ENCODE measurements at places on chromosomes 2 and 18.

DNA sequence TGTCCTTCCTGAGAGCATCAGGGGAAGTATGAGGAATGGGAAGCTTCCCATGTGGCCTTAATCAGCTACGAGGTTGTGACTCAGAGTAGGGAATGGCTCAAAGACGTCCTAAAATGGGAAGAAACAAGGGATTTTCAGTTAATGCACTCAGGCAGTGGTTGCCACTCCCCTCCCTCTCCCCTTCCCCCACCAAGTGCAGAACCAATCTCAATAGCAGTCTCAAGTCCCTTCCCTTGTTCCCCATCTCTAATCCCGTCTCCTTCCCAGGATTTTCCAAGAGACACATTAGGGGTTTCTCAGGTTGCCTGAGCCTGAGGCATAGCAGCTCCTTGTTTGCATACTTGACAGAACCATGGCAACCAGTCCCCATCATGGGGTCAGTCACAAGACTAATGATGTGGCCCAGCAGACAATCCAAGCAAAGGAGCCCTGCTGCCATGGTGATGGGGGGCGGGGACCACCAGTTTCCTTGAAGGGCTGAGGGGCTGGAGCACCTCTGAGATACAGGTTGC, 18.2 kb upstream of the RESP18 start:
- peak; percentile 85 for DNase-seq

DNA sequence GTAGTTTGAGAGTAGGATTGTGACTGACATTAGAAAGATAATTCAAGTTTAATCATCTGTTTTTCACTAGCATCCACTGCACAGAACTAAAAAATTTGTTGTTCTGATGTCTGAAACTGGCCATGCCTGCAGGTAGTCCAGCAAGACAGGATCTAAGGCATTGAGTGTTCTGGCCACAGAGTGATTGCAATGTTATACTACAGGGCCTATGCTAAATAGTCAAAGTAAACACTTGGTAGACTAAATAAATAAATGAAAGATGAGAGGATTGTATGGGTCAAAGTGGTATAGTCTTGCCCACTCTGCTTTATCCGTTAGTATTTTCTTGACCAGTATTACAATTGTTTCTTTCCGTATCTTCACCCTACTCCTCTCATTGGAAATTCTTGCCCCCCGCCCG, 27.6 kb upstream of the FANCL start:
- no peak for DNase-seq

DNA sequence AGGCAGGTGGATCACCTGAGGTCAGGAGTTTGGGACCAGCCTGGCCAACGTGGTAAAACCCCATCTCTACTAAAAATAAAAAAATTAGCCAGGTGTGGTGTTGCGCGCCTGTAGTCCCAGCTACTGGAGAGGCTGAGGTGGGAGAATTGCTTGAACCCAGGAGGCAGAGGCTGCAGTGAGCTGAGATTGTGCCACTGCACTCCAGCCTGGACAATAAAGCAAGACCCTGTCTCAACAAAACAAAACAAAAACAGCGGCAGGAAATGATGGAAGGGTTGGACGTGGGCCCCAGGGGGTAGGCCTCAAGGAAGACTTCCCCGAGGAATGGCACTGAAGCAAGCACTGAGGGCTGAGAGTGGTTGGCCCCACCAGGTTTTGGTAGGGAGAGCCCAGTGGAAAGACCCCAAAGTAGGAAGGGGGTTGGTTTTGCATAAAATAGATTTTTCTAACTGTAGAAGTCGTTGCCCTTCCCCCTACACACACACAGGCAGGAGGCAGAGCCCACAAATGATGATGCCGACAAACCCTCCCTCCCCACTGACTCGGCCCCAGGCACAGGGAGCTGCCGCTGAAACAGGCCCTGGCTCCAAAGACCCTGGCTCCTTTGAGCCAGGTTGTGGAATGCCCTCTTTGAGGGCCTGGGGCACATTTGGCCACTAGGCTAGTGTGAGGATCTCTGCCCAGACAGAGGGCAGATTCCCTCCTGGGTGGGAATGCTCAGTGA, 104.8 kb downstream of the CABLES1 start:
- no peak for DNase-seq

DNA sequence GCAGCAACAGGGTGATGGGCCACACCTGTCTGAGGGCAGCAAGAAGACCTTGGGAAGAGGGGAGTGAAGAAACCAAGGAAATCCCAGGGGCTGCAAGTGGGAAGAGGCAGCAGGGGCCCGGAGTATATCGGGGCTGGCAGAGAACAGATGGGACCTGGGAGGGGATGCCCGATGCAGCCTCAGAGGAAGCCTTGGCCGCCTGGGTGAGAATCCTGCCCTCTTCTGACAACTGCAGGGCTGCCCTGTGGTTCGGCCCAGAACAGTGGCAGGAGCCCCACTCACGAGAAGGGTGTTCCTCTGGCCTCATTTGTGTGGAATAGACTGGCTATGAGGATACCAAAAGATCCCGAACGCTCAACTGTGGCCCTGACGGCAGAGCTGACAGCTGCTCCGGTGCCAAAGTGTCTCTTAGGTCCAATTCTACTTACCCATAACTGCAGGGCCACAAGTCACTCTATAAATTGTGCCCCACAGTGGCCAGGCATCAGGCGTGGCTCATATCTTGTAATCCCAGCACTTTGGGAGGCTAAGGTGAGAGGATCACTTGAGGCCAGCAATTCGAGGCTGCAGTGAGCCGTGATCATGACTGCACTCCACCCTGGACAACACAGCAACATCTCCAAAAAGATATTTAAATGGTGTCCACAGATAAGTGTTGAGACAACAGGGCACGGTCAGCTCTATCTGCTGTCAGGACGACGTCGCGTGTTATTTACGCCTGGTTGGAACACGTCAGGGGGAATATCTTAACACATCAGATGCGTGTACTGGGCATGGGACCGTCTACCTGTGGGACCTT, 23.6 kb upstream of the ID2 start:
- DNase-seq: no peak

DNA sequence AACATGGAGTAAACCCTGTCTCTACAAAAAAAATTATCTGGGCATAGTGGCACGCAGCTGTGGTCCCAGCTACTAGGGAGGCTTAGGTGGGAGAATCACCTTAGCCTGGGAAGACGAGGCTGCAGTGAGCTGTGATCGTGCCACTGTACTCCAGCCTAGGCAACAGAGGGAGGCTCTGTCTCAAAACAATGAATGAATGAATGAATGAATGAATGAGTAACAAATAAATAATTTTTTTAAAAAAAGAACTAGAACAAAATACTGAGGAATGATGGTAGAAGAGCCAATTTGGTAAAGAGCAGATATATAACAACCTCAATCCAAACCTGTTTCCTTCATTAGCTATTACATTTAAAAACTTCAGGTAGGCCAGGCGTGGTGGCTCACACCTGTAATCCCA, 60.1 kb downstream of the STRN start:
- DNase-seq: no peak

DNA sequence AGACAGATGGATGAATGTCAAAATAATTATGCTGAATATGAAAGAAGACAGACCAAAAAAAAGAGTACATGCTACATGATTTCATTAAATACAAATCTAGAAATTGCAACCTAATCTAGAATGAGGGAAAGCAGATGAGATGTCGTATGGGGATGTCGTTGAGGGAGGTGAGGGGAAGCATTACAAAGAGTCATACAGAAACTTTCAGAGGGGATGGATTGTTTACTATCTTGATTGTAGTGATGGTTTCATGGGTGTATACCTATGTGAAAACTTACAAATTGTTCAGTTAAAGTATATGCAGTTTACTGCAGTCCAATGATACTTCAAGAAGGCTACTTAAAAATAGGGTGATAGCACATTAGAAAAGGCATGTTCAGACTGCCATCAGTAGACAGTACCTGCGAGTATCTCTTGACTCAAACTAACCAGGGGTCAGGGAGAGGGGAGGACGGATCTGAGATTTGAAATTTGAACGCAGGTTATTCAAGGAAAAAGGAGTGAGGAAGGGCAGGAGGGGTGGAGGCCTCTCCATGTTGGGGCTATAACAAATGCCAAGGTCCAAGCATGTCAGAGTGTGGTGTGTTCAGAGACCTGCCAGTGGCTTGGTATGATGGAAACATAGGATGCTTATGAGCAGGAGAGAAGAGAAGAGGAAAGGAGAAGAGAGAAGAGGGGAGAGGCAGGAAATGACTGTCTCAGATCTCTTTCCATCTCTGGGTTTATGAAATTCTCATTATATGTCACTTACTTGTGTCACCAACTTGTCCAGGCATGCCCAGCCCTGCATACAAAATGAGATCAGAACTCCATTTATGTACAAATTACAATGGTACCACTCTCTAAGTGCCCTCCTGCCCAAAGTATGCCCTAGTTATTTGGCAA, 257.3 kb upstream of the CXCR4 start:
- DNase-seq: no peak

DNA sequence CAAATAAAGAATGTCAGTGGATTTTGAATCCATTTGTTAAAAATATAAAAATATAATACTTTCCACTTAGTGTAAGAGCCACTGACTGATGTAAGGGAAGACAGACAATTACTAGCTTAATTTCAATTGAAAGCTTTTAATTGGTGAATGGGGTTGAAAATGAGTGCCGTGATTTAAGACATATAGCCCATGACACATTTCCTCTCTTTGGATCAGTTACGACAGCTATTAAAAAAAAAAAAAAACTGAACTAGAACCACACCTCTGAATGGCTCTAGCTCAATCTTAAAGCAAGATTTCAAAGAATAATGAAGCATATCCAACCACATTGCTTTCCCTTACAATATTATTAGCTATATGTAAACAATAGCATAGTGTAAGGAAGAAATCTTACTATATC, 44.0 kb downstream of the CIB4 start:
- DNase-seq: no peak

DNA sequence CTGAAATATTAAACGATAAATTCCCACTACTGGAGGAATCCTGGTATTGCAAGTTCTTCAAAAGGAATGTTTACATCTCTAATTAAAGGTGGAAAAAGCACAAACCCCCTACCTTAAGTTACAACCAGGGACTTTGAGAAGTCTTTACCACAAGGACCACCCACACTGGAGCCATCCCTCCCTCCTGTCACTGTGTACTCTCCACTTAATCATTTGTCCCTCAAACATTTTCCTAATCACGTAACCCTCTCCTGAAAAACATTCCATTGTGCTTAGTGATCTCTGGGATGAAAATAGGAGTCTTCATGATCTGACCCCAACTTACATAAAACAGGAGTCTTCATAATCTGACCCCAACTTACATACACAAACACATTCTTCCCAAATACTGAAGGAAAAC, 85.7 kb downstream of the SUCLG1 start:
- DNase-seq: no peak

DNA sequence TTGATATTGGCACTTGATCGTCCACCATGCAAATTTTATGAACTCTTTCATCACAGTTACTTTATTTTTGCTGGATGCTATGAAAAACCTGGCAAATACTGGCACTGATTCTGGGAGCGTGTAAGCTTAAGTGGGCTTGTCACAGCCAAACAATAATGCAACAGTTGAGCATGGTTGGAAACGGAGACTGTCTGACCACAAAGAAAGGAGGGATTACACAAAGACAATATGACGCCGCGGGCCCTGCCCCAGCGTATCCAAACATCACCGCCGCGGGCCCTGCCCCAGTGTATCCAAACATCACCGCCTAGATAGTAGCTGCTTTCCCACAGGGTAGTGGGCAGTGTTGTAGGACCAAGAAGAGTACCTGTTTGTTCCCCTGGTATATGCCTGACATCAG, 135.9 kb downstream of the PRPF40A start:
- no peak for DNase-seq

- no peak for DNase-seq
Measured at GRCh38 chr2:84217456-84217855, 241.6 kb downstream of the SUCLG1 start.

DNA sequence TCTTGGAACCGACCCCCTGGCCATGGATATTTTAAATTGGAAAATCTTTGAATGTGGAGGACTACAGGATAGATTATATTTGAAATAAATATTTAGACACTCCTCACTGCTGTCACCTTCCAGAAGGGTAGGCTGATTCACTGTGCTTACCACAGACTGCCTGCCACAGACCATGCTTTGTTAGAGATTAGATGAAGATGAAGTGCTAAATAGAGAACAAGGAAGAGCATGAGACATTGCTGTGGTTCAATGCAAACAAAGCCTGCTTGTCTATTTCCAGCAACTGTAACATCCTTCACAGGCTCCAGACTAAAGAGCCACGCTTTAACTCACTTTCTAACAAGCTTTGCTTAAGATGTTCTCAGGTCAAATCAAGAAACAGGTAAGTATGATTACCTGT, 81.0 kb upstream of the TMEM17 start:
- DNase-seq: peak; percentile 31

DNA sequence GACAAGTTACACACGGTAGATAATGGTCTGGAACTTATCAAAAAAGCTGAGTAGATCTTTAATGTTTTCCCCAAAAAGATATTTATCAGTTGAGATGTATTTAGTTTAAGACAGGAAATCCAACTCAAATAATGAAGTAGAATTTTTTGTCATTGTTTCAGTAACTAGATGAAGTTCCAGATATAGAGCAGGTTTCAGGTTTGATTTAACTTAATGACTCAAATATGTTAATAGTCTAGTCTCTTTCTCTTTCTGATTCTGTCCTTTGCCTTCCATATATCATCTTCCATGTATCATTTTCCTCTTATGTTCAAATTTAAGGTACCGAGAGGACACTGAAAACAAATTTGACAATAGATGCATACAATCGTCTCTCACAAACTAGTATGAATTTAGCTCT, 23.6 kb upstream of the DOCK10 start:
- no peak for DNase-seq

DNA sequence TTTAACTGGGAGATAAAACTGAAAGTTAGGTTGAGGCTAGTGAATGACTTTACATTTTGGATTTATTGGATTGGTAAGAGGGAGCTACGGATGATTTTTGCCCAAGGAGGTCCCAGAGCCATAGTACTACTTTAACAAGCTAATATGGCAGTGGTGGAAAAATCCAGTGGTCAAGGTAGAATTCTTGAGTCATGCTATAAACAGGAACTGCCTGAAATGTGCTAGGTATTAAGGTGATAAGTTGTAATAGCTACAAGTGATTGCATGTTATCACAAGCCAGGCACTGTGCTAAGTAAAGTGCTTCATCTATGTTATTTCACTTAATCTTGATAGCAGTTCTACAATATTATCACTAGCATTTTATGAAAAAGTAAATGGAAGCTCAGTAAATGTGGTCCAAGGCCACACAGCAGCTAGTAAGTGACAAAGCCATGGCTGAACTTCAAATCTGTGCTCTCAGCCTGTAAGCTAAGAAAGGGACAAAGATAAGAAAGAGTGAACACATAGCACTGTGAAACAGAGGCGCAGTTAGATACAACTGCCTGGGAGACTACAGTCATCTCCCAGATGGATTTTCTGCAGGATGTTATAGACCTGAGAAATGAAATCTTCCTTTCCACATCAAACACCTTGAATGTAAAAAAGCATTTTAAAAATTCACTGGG, 469.6 kb downstream of the TGIF1 start:
- no peak for DNase-seq

GRCh38 chr2:47525167-47525566, 122.2 kb downstream of the MSH2 start:
- DNase-seq: no peak
